ENCODE measurements at places on chromosomes 6 and 20.

- H3K27me3 ChIP-seq: no peaks in the 10 kb centered on the region
- no peak overlapping the region for H3K27ac ChIP-seq
- no peak for DNase-seq
- H3K36me3 ChIP-seq: no peaks in the 10 kb centered on the region
- no peak overlapping the region for H3K4me3 ChIP-seq
Measured at GRCh38 chr6:22017766-22018165, 279.1 kb downstream of the PRL start.

- H3K4me1 ChIP-seq: no peaks in the 10 kb centered on the region
- H3K27me3 ChIP-seq: no peaks in the 10 kb centered on the region
- DNase-seq: no peak
- H3K4me3 ChIP-seq: no peak overlapping the region
- no peaks in the 10 kb centered on the region for H3K36me3 ChIP-seq
Measured at GRCh38 chr20:50543326-50543725, 33.1 kb downstream of the PTPN1 start.

DNA sequence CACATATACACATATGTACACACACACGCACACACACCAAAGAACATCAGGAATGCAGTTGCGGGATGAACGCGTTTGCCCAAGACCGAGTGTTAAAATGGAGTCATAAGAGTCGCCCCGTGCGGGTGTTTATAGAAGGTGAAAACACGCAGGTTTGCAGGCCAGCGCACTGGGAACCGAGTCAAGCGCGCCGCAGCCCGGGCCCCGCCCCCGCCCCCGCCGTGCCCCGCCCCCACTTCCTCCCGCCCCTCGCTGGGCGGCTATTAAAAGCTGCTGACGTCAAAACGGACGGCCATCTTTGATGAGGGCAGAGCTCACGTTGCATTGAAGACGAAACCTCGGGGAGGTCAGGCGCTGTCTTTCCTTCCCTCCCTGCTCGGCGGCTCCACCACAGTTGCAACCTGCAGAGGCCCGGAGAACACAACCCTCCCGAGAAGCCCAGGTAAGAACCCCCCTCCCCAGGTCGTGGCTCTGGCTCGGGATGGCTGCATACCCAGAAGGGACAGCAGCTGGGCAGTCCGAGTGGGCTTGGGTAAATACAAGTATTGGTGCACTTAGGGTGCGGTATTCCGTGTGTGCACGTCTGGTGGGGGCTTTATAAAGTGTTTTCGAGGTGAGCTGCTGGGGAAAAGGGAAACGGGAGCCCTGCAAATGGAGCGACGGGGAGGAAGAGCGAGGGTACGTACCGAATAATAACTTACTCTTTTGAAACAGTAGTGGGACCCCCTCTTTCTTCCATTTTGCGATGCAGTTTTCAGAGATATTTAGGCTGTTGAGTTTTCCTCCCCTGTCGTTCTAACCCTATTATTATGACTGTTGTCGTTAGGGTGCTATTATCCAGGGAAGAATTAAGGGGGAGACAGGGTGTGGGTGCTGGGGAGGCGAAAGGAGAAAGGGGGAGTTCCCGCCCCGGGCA, at the start of gene SNAP25:
Gene SNAP25 (plus strand): TSS at position 295 of the 916 bp plus-strand sequence. CDS start 56,662 bp downstream, outside the sequence.
- no peaks in the 10 kb centered on the region for H3K36me3 ChIP-seq
- peaks cover 18% of the 10 kb centered on the region for H3K27me3 ChIP-seq
- H3K27ac ChIP-seq: peak within 1 kb of the TSS; percentile 64

DNA sequence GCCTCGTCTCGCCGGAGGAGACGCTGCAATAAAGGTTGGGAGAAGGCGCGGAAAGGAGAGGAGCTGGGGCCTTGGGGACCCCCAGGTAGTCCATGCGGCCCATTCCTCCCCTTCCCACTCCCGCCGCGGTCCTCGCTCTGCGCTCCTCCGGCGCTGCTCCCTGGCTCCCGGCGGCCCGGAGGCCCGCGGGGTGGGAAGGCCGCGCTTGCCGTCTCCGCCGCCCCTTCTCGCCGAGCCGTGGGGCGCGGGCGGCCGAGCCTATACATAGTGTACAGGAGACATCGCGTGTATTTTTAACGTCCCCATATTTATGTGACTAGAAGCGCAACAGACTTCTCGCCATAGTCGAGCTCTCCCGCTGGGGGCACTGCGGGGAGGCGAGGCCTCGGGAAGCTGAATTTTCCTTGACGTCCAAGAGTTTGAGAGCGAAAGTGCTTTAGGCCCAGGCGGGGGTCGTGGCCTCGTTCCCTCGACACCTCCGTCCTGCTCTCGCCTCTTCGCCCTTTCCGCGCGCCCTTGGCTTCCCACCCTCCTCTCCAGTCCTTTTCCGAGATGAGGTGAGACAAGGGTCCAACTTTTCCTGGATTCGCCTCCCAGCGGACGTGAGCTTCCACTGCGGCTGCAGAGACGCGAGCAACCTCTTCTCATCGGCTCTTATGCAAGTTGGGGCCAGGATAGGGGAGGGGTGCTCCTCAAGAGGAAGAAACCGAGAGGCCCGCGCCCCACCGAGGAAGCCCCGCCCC, 29.0 kb downstream of the SLC12A5 start:
- peaks cover 22% of the 10 kb centered on the region for H3K36me3 ChIP-seq
- no peak overlapping the region for H3K27ac ChIP-seq
- H3K4me1 ChIP-seq: peaks cover 20% of the 10 kb centered on the region
- peak overlapping the region; percentile 14 for H3K4me3 ChIP-seq
- DNase-seq: peak; percentile 79
- H3K27me3 ChIP-seq: no peaks in the 10 kb centered on the region

DNA sequence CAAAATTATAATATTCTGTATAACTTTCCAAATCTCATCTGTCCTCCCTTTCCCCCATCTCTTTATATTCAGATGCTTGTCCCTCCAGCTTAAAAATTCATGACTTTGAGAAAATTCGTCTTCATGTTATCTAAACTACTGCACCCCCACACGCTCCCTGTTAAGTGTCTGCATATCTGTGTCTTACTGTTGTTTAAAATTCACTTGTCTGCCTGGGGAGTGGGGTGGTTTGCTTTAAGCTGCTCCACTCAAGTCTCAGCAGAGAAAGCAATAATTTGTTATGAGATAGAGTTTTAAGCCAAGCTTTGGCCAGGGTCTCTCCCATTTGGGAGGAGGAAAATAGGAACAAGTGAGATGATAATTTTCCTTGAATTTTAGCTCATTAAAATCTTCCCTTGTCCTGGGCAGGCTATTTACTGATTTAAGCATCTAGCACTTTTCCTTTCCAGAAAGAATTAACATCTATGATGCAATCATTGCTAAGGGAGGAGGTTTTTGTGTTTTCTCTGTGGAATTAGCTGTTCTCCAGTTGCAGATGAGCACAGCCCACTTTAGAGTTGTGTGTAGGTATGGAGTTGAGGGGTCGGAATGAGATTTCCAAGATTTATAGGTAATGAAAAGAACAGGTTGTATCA, 36.8 kb downstream of the MTHFD1L start:
- H3K4me3 ChIP-seq: no peak overlapping the region
- no peak for DNase-seq
- H3K27me3 ChIP-seq: no peaks in the 10 kb centered on the region
- H3K4me1 ChIP-seq: peaks cover 25% of the 10 kb centered on the region
- peaks cover 9% of the 10 kb centered on the region for H3K36me3 ChIP-seq
- H3K27ac ChIP-seq: peak overlapping the region; percentile 61

GRCh38 chr6:33417128-33417902, 592 bp downstream of the CUTA start:
- no peak for DNase-seq
- peak overlapping the region; percentile 61 for H3K4me3 ChIP-seq
- peaks cover 43% of the 10 kb centered on the region for H3K36me3 ChIP-seq
- H3K4me1 ChIP-seq: peaks cover 24% of the 10 kb centered on the region
- no peaks in the 10 kb centered on the region for H3K27me3 ChIP-seq

DNA sequence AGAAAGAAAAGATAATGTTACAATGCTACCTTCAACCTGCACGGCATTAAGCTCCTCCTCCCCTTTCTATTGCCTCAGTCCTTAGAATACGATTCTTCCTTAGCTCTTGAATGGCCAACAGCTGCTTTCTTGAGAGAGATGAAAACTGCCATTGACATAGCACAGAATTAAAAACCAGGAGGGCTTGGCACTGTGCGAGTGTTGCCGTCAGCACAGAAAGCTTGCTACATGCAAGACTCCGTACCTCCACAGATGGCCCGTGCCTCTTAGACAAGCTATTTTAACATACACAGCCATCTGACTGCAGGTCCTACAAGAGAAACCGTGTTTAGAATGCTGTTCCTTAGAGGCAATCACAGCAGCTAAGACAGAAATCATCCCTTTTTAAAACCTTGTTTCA, 51.7 kb downstream of the ALDH5A1 start:
- peaks cover 39% of the 10 kb centered on the region for H3K27me3 ChIP-seq
- no peak for DNase-seq
- no peaks in the 10 kb centered on the region for H3K36me3 ChIP-seq
- no peak overlapping the region for H3K4me3 ChIP-seq

DNA sequence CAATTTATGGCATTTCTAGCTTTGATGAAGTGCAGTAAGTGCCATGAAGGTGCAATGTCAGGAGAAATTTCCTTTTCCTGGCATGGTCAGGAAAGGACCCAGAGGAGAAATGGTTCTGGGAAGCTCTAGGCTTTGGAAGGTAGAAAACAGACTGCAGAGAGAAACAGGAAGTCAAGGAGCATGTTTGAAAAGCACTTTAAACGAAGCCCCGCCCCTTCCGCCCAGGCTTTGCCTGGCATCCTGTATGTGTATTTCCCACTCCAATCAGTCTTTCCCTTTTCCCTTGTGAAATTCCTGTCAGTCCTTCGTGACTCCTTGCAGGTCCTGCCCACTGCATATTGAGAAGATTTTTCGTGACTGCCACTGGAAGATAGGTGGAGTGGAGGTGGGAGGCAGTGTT, 320.9 kb upstream of the SASH1 start:
- H3K27me3 ChIP-seq: no peaks in the 10 kb centered on the region
- DNase-seq: no peak
- H3K4me3 ChIP-seq: no peak overlapping the region
- no peaks in the 10 kb centered on the region for H3K4me1 ChIP-seq

DNA sequence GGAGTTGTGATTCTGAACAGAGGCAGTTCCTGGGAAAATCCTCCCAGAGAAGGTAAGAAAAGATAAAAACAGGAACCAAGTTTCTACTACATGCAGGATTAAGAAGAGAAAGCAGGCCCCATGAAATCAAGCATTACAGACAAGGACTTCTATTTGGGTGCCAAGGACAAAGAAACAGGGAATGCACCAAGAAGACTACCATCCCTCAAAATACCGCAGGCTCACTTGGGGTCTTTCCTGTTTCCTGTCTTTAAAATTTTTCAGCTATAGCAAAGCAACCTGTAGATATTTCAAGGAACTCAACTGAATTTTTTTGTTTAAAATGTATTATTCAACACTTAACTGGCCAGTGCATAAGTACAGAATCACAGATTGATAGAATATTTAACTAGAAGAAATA, 107.5 kb downstream of the THEMIS start:
- H3K36me3 ChIP-seq: no peaks in the 10 kb centered on the region
- peak; percentile 76 for DNase-seq
- H3K4me1 ChIP-seq: peaks cover 15% of the 10 kb centered on the region
- no peak overlapping the region for H3K27ac ChIP-seq
- H3K27me3 ChIP-seq: no peaks in the 10 kb centered on the region
- no peak overlapping the region for H3K4me3 ChIP-seq

DNA sequence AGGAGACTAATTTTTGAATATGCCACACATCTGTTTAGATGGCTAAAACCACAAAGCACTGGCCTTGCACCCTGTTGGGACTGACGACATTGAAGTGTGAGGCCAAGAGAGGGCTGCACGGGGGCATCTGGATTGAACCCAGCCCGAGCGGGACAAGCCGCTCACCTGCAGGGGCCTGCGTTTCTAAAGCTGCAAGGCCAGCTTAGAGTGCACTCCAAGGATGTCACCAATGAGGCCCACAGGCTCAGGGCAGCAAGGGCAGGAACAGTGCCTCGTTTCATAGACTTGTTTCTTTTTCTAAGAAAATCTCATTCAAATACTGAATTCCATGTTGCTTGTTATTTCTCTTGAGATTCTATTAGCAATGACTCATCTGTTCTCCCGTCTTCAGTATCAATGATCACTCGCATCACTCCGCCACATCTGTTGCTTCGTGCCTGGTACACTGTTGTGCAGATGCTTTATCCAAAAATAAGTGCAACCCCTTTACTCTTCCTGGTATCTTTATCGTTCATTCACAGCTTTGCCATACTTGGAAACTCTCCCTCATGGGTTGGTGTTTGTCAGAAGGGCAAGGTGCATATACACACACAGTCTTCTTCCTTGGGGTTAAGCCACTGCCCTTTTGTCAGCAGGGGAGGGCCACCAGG, 120.1 kb downstream of the IRF4 start:
- H3K4me1 ChIP-seq: no peaks in the 10 kb centered on the region
- H3K36me3 ChIP-seq: no peaks in the 10 kb centered on the region
- no peaks in the 10 kb centered on the region for H3K27me3 ChIP-seq
- H3K4me3 ChIP-seq: no peak overlapping the region
- H3K27ac ChIP-seq: no peak overlapping the region
- no peak for DNase-seq

GRCh38 chr6:7899101-7899888, 11.3 kb downstream of the TXNDC5 start:
- H3K4me1 ChIP-seq: no peaks in the 10 kb centered on the region
- DNase-seq: no peak
- no peaks in the 10 kb centered on the region for H3K27me3 ChIP-seq
- peaks cover 95% of the 10 kb centered on the region for H3K36me3 ChIP-seq
- H3K27ac ChIP-seq: no peak overlapping the region
- no peak overlapping the region for H3K4me3 ChIP-seq

DNA sequence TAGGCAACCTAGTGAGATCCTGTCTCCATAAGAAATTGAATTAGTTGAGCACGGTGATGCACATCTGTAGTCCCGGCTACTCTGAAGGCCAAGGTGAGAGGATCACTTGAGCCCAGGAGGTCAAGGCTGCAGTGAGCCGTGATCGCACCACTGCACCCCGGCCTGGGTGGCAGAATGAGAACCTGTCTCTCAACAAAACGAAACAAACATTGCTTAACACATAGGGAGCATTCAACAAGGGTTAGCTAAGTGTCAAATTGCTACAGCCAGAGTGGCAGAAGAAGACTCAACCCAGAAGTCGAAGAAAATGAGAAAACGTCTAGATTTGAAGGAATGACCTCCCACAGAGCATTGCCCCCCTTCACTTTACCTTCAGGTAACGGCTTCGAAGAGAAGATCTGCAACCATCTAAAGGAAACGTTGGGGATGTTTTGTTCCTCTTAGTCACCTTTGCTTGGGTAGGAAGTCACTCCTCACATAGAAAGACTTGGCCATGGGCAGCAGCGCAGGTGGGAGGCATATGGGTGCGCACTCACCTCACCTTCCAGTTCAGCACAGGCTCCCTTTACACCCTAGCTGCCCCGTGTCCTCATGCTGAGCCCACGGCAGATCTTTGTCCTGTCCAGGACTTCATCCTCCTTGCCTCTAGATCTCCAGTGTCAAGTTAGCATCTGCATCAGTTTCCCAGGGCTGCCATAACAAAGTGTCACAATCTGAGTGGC, 63.7 kb upstream of the SHLD1 start:
- no peaks in the 10 kb centered on the region for H3K4me1 ChIP-seq
- no peak overlapping the region for H3K4me3 ChIP-seq
- no peak overlapping the region for H3K27ac ChIP-seq
- DNase-seq: no peak
- no peaks in the 10 kb centered on the region for H3K36me3 ChIP-seq
- H3K27me3 ChIP-seq: no peaks in the 10 kb centered on the region

All from A673 (cell line).